Activated CD8-positive, alpha-beta T cell treated with anti-CD3 and anti-CD28 coated beads for 36 hours (primary cell): ENCODE measurements at places on chromosomes 1 and 21. TPM values are rescaled to one million over a fixed set of nuclear protein-coding genes. Genes with fewer than 3 reads are reported as not detected.

Gene ATP6V1G3
- not detected for total RNA-seq

Gene UAP1
- total RNA-seq = 40.6 TPM

Gene PCAT6
- 0.94 TPM for total RNA-seq

Gene PLD5
- not detected for total RNA-seq

Gene RAB7B
- not detected for total RNA-seq
